ENCODE measurements at places on chromosomes 3 and 15.

- DNase-seq, result peak; percentile 19
These were observed 353.5 kb downstream of the MCTP2 start for GRCh38 chr15:94584833-94585244.

- no peak for DNase-seq
These were observed 39.1 kb downstream of the TKT start for GRCh38 chr3:53216723-53217122.

- no peak for DNase-seq
These were observed 322.3 kb upstream of the SUCLG2 start for GRCh38 chr3:67976663-67977062.

DNA sequence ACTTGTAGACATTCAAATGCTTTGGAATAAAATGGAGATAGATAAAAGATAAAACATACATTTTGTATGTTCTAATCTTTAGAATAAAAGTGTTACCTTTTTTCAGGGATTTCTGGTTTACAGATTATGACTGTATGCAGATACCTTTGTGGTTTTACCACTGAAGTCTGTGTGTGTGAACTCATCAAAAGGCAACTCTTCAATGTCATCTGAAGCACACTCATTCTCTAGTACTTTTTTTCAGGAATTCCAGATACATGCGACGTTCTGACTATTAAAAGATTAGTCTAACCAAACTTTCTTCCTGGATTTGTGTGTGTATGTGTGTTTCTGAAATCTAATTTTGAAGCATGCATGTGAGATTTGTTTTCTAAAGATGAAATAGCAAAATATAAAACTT is 188.6 kb downstream of the NLGN1 start:
- no peak for DNase-seq

- DNase-seq, result no peak
These were observed 189.8 kb downstream of the KLF13 start for GRCh38 chr15:31516440-31516839.

- no peak for DNase-seq
These were observed 26.8 kb downstream of the TIMMDC1 start for GRCh38 chr3:119524931-119525662.

GRCh38 chr3:54180921-54181320 is 58.6 kb downstream of the CACNA2D3 start:
- DNase-seq, result no peak

GRCh38 chr3:195083659-195084058 is 187.3 kb downstream of the XXYLT1 start:
- DNase-seq, result no peak

- DNase-seq, result no peak
These were observed 131.8 kb upstream of the UBE2E2 start for GRCh38 chr3:23071296-23071695.

GRCh38 chr3:110069761-110070160 is 732.4 kb upstream of the DPPA4 start:
- no peak for DNase-seq

DNA sequence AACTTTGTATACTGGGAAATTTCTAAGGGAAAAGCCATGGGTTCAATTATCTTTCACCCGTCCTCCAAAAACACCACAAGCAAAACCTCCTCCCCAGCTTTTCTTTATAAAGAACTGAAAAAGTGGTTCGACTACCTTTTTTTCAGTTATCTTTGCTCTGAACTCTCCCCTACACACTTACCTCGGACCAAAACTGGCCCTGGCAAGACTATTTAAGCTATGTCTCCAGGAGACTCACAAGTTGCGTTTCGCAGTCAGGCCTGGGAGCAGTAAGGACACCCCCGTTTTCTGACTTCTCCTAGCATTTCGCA is 645 bp downstream of the COPS2 start:
- DNase-seq, result no peak

DNA sequence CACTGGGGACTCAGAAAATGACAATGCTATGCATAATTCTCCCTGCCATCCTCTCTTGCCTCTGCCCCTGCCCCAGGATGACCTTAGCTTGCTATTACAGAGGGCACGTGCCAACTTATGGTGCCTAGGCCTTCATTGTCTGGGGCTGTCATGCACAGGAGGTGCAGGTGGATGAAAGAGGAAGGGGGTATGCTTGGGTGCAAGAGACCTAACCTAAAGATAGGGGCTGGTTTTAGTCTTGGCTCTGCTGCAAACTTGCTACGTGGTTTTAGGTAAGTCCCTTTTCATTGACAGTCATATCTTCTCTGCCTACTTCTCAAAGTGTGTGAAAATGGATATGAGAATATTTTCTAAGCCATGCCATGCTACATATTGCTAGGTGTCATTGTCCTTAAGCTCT is 161.3 kb downstream of the EPHB1 start:
- no peak for DNase-seq

DNA sequence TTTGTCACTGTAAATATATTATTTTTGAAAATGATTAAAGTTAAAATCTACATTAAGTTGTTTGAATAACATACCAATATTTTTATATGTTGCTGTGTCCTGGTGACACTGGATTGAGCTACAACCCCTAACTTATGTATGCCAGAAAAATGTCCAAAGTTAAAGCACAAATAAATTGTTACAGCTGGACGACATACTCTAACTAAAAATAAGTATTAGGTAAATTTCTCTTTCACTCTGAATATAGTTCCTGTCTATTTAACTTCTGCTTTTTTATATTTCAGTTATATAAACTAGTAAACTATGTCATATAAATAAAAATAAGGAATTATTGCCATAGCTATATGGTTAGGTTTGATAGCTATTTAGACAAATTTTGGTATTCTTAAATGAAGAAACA is 118.5 kb upstream of the SAMMSON start:
- DNase-seq, result no peak

- DNase-seq, result no peak
These were observed at the start of gene THRB for GRCh38 chr3:24494618-24495325. Gene THRB, minus strand, starts transcription at chr3:24494850.

DNA sequence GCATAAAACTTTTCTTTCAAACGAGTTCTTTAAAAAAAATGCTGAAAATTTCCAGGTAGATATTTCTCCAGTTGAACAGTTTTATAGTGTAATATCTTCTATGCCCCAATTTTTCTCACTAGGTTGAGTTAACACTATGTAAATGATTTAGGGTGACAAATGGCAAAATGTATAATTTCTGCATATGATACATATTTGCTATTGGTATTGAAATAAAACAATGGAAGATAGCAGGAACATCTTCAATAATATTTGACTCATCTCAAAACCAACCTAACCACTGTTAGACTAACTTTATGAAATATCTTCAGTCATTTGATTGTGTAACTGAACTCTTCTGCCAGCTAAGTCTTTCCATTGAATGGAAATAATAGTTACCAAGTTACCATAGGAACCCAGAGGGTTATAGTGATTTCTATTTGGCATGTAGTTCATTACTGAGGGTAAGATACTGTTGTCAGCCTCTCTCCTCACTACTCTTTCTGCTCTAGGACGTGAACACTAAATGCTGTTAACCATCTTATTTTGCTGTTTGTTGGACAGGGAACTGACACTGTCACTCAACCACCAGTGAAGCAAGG is 824.7 kb upstream of the NECTIN3 start:
- DNase-seq, result no peak

DNA sequence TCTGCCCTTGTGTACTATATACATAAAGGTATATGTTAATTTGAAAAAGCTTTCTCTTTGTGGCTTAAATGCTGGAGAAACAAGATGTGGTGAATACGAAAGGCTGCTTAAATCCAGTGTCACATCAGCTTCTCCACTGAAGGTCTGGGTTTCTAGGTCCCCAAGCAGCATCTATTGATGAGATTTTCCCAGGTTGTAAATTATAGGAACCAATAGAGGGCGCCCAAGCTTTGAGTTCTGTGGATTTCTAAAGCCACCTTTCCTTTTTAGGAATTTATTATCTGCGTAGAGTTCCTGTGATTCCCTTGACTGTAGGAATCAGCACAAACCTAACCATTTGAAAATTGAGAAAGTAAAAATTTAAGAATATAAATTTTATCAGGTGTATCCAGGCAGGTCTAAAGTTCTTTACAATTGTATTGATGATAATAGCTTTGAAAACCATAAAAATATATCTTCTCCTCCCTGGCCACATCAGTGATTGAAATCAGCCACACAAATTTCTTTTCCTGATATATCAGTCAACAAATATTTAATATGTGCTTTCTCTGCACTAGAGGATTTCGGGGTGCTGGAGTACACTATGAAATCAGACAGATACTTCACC is 88.3 kb upstream of the ADAMTSL3 start:
- no peak for DNase-seq

DNA sequence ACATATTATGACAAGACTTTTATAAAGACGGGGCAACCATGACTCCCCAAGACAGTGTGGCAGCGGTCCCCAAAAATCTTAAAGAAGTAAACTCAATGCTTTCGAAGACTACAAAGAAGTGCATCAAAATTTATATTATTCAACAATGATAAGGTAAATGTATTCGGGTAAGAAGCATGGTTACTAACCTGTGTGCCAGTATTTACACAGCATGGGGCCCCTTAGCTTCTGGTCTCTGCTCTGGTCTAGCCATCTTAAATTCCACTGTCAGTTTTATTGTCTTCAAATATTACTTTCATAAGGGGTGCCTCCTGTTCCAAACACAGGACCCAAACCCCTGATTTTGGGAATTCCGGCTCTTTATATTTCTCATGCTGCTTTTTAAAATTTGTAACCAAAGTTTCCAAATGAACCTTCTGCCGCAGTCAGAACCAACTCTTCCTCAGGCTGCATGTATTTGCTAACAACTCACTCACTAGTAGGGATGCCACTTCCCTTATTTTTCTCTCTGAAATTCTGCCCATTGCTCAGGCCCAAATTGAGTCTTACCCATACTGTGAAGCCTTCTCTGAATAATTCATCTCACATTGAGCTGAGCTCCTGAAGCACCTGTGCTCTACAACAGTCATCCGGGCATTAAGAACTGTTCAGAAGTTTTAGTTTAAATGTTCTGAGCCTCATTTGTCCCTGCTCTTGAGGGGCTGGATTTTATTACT is 1.2 kb downstream of the TTC23 start:
- no peak for DNase-seq

DNA sequence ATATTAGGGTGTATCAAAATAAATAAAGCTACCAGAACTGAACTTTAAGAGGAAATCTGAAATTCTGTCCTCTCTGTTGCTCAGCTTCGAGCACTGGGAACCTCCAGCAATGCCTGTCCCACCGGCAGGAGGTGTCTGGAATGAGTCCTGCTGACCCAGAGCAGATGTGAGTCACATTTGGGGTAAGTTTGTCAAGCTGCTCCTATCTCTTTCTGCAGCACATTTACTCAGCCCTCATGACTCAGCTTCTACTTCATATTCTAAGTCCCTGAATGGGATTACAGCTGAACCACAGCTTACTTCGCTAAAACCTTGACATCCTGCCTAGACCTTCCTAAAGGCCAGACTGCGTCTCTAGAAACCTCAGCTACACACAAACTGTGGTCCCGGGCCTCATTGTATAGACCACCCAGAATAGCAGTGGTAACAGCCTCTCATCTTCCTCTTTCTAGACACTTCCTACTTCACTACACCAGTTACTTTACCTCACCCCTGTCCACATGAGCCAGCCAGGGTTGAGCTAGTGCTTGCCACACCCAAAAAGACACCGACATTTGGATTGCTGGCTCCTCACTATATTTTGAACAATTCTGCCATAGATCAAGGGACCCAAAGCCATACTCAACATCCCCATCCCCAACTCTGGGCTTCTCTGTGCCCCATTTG is 109.6 kb upstream of the TMCO5A start:
- DNase-seq, result no peak

DNA sequence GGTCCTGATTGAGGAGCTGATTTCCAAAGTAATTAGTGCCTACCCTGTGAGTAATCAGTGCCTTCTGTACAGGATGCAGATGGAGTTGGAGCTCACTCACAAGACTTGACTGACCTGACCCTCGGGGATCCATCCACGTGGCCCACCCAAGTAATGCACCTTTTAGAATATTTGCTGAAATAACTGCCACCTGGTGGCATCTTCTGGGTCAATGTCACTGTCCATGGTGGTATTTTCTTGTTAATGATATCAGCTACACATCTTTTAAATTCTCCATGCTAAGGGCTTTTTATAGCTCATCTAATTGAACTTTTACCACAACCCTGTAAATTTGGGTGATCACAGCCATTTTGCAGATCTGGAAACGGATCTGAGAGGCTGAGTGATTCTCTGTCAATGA is 74.3 kb upstream of the ANKRD34C start:
- no peak for DNase-seq
